Breast epithelium (tissue), 4 donors: ENCODE measurements at places on chromosomes 16 and 17.

DNA sequence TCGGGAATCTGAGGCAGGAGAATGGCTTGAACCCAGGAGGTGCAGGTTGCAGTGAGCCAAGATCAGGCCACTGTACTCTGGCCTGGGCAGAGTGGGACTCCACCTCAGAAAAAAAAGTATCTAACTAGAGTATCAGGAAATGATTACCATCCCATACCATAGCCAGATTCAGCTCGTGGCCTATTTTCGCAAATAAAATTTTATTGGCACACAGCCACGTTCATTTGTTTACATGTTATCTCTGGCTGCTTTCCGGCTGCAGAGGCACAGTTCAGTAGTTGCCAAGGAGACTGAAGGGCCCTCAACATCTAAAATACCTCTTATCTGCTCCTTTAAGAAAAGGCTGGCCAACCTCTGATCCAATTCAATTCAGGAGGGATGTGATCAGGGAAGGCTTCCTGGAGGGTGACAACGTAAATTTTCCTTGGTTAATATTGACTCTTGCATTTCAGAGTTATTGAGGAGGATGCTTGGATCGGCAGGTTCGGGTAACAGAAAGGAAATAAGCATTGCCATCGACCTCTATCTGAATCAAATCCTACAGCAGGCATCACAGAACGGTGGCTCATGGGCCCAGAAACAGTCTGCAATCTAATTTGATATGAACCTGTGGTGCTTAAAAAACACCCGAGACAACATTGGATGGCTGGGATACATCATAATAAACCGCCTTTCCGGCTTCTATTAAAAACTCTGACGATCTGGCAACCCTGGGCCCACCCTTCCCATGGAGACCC, 73.8 kb downstream of the XYLT1 start:
- DNase-seq, result no peak

- DNase-seq, result no peak
Observed at GRCh38 chr17:56866496-56866895, 32.5 kb downstream of the DGKE start.

DNA sequence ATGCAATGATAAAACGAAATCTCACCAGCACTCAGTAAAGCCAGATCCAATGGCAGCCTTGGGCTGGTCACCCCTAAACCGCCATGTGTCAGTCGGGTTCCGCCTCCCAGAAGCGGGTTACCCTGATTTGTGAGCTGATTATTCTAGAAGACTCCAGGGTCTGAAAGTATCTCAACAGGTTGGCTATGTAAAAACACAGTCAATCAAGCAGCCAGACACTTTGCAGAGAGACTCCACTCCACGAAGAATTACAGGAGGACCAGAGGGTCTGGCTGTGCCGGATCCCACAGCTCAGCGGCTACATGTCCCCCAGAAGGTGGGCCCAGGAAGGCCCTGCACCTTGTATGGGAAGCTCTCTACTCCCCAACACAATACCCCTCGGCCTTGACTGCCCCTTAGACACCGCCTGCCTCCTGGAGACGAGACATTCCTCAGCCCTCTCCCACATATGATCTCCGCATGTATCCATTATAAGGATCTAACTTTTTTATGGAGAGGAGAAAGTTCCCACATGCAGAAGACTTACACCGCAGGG, 23.3 kb downstream of the ZFHX3 start:
- DNase-seq, result no peak

GRCh38 chr16:88856122-88856827, 472 bp downstream of the GALNS start:
- no peak for DNase-seq

DNA sequence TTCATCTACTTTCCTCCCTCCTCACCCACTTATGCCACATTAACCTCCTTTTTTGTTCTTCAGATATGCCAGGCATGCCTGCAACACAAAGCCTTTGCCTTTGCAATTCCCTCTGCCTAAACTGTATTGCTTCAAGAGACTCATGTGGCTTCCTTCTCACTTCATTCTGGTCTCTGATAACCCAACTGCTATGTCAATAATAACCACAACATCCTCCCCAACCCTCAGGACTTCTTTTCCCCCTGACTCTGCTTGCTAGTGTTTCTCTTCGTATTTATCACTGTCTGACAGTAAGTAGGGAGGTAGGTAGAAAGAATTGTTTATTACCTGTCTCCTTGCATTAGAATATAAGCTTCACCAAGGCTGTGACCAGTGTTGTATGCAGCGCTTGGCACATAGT, 22.4 kb downstream of the RBL2 start:
- no peak for DNase-seq

DNA sequence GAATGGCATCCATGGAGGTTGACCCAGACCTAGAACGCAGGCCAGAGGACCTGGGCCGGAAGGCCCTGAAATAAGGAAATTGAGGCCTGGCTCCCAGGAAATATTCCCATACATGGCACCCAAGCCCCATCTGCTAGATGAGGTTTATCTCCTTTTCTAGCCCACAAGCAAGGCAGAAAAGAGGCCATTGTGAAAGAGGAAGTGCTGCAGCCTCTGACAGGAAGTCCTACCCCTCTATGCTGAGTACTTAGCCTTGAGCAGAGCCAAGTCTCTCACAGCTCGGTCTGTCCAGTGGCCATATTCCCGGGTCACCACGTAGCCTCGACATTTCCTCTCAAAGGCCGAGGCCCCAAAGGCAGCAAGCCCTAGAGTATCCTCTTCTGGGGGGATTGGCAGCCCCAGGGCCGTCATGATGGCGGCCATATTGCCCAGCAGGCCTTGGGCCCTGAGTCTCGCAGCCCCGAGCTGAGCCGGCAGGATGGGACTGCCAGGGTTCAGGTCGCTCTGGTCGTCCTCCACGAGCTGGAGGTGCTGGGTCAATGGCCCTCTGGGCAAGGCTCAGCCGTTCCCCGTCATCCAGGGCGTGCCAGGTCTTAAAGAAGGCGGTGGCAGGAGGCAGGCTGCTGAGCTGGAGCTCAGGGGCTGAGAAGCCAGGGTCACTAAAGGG, 7.8 kb downstream of the CTF1 start:
- DNase-seq, result no peak

DNA sequence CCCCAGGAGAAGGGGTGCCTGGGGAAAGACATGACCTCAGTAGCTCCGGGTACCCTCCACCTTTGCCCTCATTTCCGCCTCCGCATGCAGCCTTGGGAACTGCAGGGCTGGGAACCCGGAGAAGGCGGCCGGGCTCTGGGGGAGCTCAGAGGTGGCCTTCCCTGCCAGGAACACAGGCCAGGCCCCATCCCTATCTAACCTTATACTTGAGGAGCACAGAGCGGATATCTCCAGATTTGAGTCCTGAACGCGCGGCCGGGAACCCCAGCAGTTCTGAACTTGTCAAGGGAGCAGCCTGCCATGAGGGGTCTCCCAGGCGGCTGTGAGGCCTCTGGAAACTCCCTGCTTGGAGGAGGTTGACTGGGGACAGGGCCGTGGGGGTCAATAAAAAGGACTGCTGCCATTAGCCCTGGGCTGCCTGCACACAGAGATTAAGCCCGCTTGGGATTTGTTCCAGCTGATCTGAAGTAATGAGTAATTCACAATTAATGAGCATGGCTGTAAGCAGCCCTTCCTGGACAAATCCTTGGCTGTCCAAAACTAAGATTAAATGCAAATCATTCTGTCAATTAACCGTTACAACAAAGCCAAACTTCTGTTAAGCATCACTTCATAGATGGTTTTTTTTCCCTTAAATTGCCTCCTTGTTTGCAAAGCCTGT, 26.3 kb upstream of the METRNL start:
- no peak for DNase-seq

DNA sequence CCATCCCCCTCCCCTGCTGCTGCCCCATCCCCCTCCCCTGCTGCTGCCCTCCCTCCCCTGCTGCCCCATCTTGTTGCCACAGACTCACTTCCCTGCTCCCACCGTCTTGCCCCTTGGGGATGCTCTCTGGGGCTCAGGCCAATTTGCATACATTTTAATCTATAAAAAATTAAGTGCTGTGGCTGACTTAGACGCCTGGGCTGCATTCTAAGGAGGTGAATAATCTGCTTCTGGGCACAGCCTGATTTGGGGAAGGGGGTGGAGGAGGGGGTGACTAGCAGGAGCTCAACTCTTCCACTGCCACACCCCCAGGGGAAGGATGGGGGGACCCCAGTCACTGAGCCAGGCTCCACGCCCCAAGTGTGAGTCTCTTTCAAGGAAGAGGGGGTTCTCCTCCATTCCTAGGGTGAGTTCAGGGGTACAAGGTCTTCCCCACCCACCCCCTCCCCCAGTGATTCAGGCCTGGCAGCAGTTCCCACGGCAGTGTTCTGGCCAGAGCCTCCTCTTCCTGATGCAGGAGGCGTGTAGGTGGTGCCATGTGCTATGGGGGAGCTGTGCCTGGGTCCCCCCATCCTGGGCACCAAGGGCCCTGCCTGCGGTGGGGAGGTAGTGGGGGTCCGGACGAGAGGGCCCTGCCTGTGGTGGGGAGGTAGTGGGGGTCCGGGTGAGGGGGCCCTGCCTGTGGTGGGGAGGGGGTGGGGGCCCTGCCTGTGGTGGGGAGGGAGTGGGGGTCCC, 5.0 kb downstream of the DPH1 start:
- DNase-seq, result no peak

GRCh38 chr17:3613124-3613523, 3.9 kb upstream of the TRPV1 start:
- no peak for DNase-seq

DNA sequence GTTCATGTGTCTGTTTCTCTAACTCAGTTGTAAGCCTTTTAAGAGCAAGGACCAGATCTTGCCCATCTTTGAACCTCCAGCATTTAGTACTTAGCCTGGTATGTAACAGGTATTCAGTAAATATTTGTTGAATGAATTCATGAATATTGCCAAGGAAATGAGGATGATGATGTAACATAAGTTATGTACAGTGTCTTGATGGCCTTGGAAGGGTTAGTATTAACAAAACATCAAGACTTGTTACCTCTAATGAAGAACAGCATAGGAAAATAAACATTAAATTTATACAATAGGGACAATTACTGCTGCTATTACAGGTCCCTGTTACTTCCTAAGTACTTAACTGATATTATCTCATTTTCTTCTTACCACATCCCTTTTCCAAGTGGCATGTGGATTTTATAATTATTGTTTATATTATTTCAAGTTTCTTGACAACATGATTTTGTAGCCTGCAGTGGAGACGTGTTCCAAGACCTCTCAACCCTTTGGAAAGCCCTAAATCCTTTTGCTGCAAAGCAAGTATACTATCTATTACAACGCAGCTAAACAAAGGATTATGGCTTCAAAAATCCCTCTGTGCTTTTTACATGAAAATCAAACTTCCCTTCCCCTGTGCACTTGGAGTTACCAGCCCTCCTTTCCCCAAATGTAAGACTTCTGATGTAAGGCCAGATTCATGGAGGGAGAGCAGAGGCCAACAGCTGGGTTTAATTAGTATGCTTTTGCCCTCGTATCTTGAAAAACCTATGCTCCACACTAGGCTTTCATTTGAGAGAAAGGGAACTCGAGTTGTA, 77.4 kb upstream of the SMIM36 start:
- no peak for DNase-seq

DNA sequence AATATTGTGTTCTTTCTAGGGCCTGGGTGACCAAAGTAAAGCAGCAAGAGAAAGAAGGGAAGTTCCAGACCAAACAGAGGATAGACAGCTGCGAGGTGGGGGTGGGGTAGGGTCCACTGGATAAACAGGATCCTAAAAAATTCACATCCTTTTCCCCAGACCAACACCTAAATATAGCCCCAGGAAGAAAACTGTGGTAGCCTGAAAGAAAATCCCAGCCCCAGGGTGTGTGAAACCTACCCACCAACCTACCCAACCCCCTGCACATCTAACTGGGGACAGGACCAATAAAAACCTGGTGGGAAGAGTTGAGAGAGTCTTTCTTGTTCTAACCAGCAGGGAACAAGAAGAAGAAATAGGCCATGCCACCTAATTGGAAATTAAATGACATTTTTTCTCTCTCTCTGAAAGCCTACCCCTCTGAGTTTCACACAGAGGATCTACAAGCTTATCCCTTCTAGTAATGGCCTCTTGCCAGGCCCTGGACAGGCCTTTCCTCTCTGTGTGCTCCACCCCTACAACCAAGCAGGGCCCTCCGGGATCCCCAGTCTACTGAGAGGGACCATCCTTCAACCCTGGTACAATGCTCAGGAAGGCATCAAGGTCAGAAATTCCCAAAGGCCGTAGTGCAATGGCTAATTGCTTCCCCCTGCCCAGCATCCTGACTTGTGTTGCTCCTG, 12.0 kb downstream of the MYO18A start:
- no peak for DNase-seq

GRCh38 chr17:50908860-50909764, 43.0 kb upstream of the TOB1 start:
- DNase-seq, result peak; percentile 92

GRCh38 chr16:555528-556473, 4.4 kb upstream of the PRR35 start:
- no peak for DNase-seq

DNA sequence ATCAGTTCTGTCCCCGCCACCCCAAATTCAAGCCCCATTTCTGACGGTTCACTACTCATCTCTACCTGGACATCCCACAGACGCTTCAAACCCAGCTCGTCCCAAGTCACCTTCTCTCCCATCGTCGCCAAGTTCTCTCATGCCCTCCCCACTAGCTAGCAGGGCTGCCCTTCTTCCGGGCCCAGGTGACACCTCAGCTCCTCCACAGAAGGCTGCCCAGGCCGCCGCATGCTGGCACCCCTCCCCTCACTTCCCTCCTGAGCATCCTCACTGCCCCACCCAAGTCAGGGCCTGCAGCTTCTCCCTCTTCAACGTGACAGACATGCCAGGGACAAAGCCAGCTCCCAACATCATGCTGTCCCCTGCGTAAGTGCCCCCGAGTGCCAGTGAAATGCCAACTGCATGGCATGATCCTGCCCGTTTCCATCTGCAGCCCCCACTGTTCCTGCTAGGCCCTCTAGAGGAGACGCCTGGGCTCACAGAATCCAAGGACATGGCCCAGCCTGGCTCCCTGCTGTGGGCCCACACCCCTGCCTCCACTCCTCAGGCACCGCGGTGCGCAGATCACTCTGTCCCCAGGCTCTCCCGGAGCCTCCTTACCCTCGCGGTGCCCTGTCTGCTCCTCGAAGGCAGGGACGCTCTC, 5.9 kb downstream of the CYB561 start:
- DNase-seq, result no peak

GRCh38 chr17:2195729-2196128, 107.9 kb downstream of the SMG6 start:
- no peak for DNase-seq

GRCh38 chr16:19486750-19487325, 35.1 kb downstream of the GDE1 start:
- DNase-seq, result no peak

- no peak for DNase-seq
Observed at GRCh38 chr16:89323120-89323960, 105.8 kb downstream of the ZNF778 start.

- DNase-seq, result no peak
Observed at GRCh38 chr17:74187761-74188160, 15.7 kb upstream of the RPL38 start.

- no peak for DNase-seq
Observed at GRCh38 chr17:79529661-79530081, 81.2 kb downstream of the RBFOX3 start.
